ENCODE measurements at places on chromosomes 12 and 14.

GRCh38 chr12:118046430-118046829, 14.5 kb downstream of the WSB2 start:
- no peak for DNase-seq

DNA sequence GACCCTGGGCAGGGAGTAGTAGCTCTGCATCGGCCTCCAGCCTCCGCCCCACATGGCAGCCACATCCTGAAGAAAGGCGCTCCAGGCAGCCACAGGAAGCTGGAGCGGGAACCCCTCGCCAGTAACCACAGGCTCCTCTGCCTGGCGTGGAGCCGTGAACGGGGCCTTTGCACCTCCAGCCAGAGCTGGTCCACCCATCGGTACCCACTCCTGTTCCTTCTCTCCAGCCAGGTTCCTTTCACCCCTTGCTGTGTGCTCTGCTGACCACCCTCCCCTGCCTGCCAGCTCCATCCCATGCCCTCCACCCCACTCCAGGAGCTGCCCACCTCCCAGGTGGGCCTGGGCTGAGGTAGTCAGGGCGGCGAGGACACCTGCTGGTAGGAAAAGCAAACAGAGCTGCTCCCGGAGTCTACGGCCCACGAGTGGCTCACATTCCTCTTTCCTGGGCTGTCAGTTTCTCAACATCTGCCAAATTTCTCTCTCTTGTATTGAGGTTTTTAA, 2.7 kb downstream of the TGFB3 start:
- DNase-seq = peak; percentile 77

GRCh38 chr12:98121963-98122362, 393.4 kb upstream of the TMPO start:
- DNase-seq = no peak

DNA sequence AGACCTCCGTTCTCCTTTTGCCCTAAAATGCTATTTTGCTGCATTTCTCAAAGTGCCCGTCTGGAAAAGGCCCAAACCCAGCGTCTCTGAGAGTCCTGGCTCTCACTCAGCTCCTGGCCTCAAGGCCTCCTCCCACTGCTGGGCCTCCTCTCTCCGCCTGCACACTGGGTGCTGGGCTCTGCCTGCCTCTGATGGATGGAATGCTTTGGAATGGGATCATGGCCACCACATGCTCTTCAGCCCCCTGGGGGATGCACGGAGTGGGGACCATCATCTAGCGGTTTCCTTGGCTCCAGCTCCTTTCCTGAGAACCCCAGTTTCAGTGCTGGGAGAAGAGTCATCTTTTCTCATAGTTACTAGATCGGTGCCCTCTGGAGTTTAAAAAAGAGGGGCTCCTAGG, 65.2 kb downstream of the KDM2B start:
- DNase-seq = no peak

DNA sequence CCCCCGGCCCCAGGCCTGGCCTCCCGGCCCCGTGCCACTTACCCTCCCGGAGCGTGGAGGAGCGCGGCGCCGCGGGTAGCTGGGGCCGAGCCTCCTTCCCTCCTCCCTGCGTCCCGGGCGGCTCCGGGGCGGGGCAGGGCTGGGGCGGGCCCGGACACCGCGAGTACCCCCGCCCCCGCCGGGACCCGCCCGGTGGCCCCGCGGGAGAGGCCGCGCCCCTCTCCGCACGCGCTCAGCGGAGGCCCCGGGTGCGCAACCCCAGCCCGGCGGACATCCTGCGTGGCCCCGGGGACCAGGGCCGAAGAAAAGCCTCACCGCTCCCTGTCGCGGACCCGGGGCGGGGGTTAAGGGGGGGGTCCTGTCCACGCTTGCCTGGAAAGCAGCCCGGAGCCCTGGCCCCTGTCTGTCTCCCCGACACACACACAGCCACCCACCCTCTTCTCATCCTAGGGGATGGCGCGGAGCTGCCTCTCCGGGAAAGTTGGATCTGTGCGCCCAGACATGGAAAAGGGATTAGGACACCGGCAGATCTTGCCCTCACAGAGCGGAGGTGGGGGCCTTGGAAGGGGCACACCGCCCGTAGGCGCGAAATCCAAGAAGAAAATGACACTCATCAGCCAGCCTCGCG, at the start of gene SYNE3:
Gene SYNE3, minus strand, starts transcription at position 97 of the 628 bp plus-strand sequence. CDS start 40,829 bp downstream, outside the sequence.
- DNase-seq = peak; percentile 88
